Activated CD4-positive, alpha-beta T cell treated with anti-CD3 and anti-CD28 coated beads, Interleukin-2, amount 50 U/mL, for 1 hour (primary cell): ENCODE measurements at places on chromosomes 5 and 9.
A peak's percentile ranks its signal among the peaks of the same experiment; 100 is the strongest.

- DNase-seq: no peak
Observed at GRCh38 chr9:108197008-108197365, 658.8 kb downstream of the ACTL7B start.

DNA sequence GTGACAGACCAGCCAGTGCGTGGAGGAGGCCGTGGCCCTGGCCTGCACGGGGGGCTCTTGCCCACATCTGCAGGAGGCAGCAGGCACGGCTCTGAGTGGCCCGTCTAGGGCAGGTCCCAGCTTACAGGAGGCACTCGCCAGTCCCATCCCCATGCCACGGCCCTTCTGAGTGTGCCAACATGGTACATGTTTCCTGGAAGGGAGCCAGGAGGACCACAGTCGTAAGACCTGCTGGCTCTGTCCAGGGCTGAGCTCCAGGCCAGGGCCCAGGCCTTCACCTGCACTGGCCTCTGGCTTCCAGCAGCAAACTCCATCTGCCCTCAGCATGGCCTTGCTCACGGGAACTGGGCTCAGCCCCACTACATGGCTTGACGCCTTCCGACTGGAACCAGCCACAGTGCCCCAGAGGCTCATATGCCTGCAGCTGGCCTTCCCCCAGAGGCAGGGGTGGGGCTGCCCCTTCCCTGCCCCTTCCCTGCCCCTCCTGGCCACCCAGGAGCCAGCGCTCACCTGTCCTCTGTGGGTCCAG lies 3.8 kb downstream of the NKD2 start:
- DNase-seq: no peak

GRCh38 chr5:6322163-6322713 lies 56.1 kb downstream of the MED10 start:
- no peak for DNase-seq

DNA sequence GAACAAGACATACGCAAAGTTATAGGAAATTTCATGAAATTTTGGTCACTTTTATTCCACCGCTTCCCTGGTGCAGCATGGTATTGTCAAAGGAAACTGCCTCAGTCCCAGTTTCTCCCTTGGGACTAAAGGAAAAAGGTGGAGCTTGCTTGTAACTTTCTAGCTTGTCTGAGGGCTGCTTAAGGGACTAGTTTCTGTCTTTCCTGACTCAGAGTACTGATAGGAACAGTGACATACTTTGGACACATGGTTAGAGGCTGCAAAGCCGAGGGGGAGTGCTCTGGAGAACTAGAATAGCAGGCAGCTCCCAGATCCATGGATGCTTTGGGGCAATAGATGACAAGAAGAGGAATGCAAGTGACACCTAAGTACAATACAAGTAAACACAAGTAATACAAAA lies 136.7 kb downstream of the CDC42SE2 start:
- DNase-seq: no peak

DNA sequence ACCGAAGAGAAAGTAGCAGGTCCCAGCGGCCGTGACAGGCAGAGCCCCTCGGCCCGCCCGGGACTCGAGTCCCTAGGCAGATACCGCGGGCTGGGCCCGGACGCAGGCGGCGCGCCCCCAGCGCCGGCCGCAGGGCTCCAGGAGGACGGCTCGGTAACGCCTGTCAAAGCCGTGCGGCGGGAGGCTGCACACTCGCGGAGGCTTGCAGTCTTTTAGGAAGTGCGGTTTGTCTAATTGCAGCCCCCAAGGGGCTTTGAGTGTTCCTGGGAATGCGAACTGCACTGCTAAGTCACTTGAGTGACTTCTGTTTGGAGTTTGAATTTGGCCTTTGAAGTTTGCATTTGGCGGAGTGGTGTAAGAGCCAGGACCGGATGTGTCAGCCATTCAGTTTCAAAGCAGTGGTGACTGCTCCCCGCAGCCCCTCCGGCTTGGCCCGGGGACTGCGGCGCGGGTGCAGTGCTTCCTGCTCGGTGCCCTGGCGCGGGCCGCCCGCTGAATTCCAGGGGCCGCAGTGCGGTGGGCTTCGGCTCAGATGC lies 1.3 kb downstream of the MAP3K1 start:
- peak; percentile 49 for DNase-seq

- DNase-seq: no peak
Observed at GRCh38 chr5:84859056-84859455, 474.4 kb upstream of the EDIL3 start.

- no peak for DNase-seq
Observed at GRCh38 chr9:136237486-136238341, 7.9 kb downstream of the QSOX2 start.

GRCh38 chr9:14827805-14828204 lies 82.4 kb downstream of the FREM1 start:
- DNase-seq: no peak

DNA sequence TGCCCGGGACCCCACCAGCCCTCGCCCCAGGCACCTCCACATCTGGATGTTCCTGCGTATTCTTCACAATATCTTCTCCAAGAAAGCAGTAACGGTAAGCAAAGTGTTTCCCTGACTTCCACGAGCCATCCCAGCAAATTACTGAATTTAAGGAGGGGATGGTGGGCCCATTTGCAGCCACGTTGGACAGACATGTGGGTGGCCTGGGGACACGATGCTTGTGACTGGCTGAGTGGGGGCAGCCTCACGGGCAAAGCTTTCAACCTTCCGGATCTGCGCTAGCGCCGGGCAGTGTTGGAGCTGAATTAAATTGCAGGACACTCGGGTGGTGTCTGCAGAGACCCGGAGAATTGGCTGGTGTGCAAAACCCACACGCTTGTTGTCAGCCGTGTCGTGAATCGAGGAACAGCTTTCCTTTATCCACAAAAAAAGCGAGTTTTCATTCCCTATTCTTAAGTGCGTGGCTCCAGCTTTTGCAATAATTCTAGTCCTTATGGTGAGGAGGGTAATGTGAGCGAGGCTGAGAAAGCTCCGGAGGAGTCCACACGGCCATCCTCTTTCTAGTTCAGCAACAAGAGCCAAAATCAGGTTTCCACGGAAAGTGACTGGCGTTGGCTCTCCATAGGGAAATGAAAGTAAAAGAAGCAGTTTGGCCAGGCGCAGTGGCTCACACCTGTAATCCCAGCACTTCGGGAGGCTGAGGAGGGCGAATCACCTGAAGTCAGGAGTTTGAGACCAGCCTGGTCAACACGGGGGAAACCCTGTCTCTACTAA lies 17.5 kb upstream of the CLPTM1L start:
- DNase-seq: no peak

GRCh38 chr9:77939149-77939668 lies 92.4 kb downstream of the GNAQ start:
- DNase-seq: no peak

DNA sequence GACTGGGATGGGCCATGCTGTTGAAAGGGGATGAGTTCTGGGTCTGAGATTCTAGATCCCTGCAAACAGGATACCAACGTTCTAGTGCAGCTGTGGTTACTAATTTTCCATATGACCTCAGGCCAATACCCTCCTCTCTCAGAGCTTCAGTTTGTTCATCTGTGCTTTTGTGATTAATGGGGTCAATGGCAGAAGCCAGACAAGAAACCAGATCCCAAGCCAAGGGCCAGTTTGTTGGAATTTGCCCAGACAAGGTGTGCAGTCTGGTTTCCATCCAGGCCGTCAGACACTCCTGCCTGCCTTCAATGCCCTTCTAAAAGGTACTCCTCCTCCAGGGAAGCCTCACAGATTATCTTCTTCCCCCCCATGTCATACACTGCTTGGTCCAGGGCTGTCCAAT lies 11.4 kb downstream of the MYORG start:
- DNase-seq: no peak

DNA sequence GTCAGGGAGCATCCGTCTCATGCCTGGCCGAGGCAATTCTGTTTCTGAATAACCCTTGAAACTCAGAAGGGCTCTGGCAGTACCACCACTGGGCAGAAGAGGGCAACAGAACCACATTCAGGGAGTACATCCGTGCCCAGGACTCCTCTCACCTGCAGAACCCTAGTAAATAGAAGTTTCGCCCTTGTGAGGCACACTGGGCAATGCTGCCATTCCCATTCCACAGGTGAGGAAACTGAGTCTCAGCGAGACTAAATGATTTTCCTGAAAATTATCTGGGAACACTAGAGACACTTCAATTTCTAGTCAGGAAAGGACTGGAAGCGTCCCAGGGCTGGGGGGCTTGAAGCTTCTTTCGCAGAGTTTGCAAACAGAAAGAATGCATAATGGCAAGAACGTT lies 74.7 kb downstream of the FGF1 start:
- peak; percentile 64 for DNase-seq

DNA sequence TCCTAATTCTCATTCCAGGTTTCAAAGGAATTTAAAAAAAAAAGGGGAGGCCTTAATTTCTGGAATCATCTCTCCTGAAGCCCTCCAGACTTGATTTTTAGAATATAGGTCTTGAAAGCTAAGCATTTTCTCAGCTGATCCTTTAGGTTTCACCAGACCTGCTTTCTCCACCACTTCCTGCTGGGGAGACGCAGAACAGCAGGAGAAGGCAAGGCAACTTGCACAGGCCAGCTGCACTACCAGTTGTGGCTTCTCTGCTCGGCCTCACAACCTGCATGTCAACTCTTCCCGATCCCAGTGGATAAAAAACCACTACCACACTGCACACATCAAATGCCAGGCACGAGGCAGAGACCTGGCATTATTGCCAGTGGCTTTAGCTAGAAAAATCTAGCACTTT lies 119.8 kb downstream of the SIL1 start:
- no peak for DNase-seq

- DNase-seq: no peak
Observed at GRCh38 chr5:162550236-162550635, 482.7 kb downstream of the GABRG2 start.

DNA sequence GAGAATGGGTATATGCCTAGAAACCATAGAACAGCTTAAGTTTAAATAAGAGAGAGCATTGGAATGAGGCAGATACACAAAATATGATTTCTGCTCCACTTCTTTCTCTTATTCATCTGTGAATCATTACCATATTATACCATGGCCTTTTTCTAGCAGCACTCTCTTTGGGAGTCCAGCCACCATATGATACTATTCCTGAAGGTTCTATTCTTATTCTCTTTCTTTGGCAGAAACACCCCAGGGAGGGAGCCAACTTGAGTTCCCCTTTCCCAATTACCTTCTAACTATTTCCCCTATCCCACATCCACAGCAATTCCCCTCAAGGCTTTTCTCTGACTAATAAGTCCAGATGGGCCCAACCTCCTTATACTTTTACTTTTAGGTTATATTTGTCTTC lies 55.9 kb downstream of the NDUFAF2 start:
- DNase-seq: no peak

DNA sequence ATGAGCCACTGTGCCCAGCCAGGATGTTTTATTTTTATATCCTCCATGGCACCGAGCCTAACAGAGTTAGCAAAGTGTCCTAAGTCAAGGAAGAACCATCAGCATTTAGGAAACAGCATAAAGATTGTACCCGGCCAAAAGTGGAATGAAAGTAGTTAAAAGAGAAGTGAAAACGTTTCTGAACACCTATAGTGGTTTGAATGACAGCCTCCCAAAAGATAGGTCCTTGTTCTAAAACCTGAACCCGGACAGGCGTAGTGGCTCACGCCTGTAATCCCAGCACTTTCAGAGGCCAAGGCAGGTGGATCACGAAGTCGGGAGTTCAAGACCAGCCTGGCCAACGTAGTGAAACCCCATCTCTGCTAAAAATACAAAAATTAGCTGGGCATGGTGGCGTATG lies 37.4 kb downstream of the ZFAND5 start:
- DNase-seq: no peak

GRCh38 chr9:128555180-128555721 lies 2.9 kb downstream of the SPTAN1 start:
- DNase-seq: no peak

GRCh38 chr5:8907168-8907868 lies 638.6 kb downstream of the SEMA5A start:
- DNase-seq: no peak

DNA sequence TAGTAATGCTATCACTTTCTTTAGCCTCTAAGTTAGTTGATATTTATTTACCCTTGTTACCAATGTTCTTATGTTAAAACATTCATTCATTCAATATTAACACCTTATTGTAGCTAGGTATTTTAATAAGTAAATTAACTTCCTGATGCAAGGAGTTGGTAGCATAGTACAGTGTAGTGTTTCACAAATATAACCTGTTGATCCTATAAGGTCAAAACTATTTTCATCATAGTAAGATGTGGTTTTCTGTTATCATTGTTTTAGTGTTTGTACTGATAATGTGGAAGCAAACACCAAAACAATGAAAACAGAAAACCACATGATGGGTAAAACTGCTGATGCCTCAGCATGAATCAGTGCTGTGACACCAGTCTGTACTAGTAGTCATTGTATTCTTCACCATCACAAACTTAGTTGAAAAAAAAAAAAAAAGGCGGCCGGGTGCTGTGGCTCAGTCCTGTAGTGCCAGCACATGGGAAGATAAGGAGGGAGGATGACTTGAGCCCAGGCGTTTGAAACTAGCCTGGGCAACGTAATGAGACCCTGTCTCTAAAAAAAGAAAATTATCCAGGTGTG lies 36.5 kb downstream of the ZCCHC7 start:
- no peak for DNase-seq

- no peak for DNase-seq
Observed at GRCh38 chr9:132804576-132805295, 73.3 kb downstream of the AK8 start.
